Stimulated activated CD8-positive, alpha-beta memory T cell treated with anti-CD3 and anti-CD28 coated beads, Interleukin-15, amount 100 ng/mL, for 1 hour (primary cell): ENCODE measurements at places on chromosomes 2 and 18.

DNA sequence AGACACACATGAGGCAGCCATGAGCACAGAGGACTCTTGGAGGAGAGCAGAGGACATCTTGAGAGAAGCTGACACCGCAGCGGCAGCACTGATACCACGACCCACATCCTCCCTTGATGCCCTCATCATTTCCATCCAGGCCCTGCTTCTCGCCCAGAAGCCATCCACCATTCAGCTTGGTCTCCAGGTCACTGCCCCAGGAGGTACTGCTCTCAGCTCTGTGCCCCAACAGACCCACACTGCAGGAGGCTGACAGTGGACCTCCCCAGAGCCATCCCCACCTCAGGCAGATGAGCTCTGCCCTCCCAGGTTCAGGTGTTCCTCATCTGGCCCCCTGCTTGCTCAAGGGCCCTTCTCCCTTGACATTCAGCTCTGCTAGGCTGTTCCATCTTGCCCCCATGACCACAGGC is 74.9 kb downstream of the ACKR3 start:
- DNase-seq, result no peak

DNA sequence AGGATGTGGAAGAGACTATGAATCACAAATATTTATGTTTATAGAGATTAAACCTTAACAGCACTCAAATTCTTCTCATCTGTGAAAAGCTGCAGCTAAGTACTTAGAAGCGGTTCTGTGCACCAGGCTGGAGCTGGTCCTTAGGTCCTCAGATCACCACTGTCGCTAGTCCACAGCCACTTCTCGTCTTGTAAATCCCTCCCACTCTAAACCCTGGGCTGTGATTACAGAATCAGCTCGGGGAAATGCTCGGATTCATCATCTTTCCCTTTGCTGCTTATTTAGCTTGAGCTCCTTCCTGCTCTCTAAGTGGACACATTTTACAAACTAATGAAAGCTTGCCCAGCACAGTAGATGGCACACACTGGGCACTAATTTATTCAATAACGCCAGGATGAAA is 61.7 kb downstream of the RNF152 start:
- DNase-seq, result no peak

GRCh38 chr18:49055754-49056172 is 105.0 kb upstream of the SMAD7 start:
- no peak for DNase-seq

DNA sequence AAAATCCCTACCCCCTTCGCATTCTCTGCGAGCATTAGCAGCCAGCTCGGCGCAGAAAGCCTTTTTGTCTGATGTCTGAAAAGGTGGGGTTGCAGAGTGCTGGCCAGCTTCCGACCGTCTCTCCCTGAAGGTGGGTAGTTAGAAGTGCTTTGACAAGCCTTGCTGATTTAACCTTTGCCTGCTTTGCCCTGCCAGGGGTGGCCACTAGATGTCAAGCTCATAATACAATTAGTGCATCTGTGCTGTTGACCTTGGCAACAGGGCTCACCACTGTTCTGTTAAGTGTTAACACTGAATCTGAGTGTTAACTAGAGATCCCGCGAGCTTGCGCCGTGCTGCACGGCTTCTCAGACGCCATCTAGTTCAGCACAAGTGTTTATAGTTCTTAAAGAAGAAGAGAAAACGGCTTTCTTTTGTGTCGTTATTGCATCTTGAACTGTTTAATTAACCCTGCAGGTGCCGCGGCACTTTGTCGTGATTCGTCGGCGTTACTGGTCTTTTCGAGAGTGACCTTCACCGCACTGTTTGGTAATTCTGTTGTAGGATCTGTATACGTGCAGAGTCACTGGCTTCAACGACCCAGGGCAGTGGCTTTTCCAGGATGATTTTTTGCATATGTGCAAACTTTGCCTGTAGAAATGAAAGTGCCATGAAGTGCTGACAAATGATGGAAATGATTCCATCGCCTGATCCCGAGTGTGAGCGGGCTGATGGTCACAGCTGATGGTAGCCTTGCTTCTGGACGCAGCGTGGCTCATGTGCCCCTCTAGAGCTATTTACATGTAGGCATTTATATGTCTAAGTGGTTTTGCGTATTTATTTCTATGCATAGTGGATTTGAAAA is 5.5 kb downstream of the SALL3 start:
- no peak for DNase-seq
